ENCODE measurements at places on chromosomes 2 and 18.

GRCh38 chr2:44192646-44193045 is 24.0 kb downstream of the PPM1B start:
- no peak for DNase-seq

DNA sequence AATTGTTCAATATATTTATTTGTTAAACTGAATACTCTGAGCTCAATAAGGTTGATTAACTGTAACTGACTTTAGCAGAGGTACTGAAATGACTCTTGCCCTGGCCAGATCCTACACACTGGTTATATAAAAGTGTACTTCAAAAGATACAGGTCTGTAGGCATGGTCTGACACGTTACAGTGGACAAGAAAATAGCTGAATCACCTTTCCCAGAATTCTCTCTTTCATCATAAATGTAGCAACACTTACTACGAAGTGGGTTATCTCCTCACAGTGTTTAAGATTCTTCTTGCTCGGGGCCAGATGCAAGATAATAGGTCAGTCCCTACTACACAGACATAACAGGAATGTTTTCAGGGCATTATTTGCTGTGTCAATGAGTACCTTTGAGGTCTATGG is 107.0 kb upstream of the ZC3H15 start:
- no peak for DNase-seq

DNA sequence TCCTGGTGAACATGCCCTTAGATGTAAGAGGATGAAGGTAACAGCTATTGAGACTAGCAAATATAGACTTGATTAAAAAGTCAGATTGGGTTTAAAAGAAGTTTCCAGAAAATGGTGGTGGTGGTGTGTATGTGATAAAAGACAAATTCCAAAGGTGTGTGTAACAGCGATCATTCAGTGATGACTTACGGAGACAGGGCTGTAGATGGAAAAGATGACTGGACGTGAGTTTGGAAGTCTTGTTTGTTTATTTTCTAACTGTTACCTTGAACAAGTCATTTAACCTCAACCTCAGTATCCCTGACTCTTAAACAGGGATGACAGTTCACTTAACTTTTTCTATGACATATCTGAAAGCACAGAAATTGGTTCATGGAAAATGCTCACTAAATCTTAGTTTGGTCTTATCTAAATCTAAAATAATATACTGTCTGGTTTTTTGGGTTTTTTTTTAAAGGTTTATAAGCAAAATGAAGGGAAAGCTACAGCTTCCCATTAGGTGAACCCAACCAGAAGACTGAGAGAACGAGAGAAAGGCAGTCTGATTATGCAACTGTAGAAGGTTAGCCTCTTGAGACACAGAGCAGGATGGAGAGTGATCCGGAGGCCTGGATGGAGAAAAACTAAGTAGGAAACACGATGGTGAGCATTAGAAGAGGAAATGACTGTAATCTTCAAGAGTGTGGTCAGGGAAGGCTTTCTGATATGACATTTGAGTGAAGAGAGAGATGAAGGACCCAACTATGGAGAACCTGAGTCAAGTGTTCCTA is 71.9 kb downstream of the TCF4 start:
- DNase-seq, result no peak

- no peak for DNase-seq
Observed at GRCh38 chr18:34592961-34593382, 117.1 kb upstream of the DTNA start.

- no peak for DNase-seq
Observed at GRCh38 chr2:161312996-161313395, 4.8 kb downstream of the PSMD14 start.

All from activated CD4-positive, alpha-beta T cell treated with anti-CD3 and anti-CD28 coated beads, Interleukin-2, amount 50 U/mL, for 24 hours (primary cell).